MCF 10A (cell line): ENCODE measurements at places on chromosomes 12 and 14.
A peak's percentile ranks its signal among the peaks of the same experiment; 100 is the strongest.

DNA sequence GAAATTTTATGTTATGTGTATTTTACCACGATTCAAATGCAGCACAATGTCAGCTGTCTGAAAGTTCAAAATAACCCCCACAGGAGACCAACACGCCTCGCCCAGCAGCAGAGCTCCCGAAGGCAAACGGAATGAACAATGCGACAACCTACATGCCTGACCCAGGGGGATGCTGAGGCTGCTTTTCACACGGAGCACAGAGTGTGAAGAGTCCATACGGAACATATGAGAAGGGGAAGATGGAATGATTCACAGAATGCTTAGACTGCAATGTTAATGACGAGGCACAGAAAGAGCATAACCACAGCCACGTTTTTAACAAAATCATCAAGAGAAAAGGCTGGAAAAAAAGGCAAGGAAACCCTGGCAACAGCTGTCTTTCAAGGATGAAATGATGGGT is 22.6 kb downstream of the ZFYVE21 start:
- DNase-seq, result no peak

GRCh38 chr12:22576473-22576872 is 32.1 kb upstream of the C2CD5 start:
- DNase-seq, result no peak

- DNase-seq, result no peak
These were observed 1.3 kb downstream of the PLEKHG3 start for GRCh38 chr14:64705381-64706118.

DNA sequence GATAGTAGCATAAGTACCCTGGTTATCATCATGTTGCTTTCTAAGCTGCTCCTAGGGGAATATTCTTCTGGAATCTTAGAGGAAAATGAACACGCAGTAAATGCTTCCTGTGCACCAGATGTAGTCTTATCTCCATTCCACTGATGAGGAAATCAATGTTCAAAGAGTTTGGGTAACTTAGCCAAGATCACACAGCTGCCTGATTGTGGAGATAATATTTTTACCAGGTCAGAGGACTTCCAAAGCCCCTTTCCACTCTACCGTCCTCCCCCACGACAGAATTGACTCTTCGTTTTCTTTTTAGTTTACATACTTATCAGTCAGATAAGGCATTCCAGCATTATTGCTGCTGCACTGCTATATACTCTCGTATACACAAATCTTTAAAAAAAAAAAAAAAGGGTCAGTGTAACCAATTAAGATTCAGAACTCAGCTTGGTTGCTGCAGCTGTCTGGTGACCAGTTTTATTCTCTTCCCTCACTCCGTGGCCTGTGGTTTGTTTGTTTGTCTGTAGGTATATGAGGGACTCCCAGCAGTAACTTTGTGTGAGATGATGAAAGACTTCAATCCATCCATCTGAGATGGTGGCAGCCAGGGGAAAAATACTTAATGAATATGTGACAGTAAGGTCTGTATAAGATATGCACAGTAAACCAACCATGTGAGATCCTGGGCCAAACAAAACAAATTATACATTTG is 110.5 kb downstream of the TGFB3 start:
- no peak for DNase-seq

- DNase-seq, result no peak
These were observed 60.0 kb downstream of the CAPS2 start for GRCh38 chr12:75270157-75270556.

DNA sequence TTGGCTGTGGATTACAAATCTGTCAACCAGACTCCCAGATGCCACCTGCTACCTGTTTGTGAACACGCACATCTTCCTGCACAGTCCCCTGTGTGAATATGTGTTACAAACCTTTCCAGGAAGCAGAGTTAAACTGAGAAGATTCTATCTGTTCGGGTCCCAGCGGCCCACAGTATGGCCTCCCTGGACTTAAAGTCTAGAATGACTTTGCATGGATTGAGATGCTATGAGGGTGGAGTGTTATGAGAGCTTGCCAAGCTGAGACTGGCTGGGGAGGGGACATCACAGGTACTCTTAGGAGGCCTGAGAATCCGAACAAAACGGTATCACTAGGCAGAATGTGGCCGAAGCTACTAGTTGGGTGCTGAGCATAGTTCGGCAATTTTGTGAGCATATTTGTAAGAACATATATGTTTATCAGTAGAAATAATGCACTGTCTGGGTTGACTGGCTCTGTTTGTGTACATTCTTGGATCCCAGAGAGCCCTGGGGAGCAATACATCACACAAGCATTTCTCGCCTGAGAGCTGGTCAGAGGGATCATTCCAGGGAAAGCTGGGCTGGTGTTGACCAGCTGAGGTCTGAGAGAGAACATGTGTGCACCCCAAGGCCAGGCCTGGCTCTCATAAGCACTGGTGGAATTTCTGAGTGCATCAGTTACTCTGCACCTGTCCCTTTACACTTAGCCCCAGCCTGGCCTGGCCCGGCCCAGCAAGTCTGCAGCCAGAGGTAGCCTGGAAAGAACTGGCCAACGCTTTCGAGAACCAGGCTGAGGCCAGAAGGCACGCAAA is 29.8 kb upstream of the LTBP2 start:
- no peak for DNase-seq

- no peak for DNase-seq
These were observed 1.5 kb downstream of the SIX6 start for GRCh38 chr14:60510254-60510950.

GRCh38 chr14:71004481-71004880 is 97.2 kb downstream of the PCNX1 start:
- no peak for DNase-seq

- no peak for DNase-seq
These were observed 185.3 kb downstream of the TSPAN9 start for GRCh38 chr12:3262470-3262869.

- DNase-seq, result no peak
These were observed 152.4 kb downstream of the VRK1 start for GRCh38 chr14:96949594-96949993.

DNA sequence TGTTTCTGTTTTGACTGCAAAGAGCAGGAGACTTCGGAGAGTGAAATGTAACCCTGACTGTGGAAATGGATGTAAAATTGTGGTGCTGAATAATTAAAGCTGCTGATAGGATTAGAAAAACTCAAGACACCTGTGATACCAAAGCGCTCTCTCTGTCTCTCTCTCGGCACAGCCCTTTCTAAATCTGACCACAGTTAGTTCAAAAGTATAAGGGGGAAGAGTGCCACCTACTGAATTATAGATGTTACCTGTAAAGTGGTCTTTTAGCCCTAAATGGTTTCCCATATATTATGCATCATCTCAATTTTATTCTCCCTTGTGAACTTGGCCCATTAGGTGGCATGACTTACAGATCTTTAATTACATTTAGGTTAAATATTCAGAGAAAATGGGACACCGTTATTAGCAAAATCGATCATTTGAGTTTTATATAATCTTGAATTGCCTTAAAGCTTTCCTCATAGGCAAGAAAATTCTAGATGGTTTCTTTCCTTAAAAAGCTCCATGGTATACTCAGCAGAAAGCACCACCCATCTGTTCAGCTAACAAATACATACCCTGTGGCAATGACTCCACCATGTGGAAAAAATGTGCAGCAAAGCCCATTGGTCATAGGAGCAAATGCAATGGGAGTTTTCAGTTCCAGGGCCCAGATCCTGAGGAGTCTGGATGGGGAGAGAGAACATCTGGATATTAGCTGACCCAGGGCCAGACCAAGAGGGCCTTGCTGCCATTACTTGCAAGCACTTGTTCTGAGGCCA is 18.1 kb downstream of the RFC5 start:
- DNase-seq, result peak; percentile 64

GRCh38 chr12:32568228-32568627 is 110.9 kb upstream of the DNM1L start:
- DNase-seq, result peak; percentile 82

GRCh38 chr12:38823738-38824137 is 81.7 kb downstream of the CPNE8 start:
- peak; percentile 14 for DNase-seq

DNA sequence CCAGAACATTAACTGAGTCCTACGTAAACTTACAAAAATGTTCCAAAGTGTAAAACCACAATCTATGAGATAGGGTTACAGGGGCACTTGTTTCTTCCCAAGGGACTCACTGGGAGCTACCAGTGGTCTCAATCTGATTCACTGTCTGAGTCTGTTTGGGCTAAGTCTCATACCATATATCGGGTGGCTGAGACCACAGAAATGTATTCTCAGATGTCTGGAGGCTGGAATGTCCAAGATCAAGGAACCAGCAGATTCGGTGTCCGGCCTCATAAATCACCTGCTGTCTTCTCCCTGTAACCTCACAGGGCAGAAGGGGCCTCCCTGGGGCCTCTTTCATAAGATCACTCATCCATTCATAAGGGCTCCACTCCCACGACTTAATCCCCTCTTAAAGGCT is 616.3 kb upstream of the TMEM132C start:
- DNase-seq, result no peak

DNA sequence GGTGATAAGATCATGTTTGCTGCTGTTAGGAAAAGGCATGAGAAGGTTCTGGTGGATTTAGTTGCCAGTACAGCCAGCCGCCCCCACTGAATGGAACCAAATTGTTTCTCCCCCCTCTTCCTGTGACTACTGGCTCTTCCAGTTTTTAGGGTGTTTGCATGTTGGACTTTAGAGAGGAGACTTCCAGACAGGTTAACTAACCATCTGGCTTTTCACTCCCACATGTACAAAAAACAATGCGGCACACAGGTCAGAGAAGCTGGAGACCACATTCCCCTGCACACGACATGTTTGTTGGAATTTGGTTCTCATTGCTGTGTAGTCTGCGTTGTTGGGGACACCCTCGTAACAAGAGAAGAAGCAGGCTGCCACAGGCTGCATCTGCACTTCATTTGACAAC is 103.9 kb upstream of the TMEM132C start:
- no peak for DNase-seq

DNA sequence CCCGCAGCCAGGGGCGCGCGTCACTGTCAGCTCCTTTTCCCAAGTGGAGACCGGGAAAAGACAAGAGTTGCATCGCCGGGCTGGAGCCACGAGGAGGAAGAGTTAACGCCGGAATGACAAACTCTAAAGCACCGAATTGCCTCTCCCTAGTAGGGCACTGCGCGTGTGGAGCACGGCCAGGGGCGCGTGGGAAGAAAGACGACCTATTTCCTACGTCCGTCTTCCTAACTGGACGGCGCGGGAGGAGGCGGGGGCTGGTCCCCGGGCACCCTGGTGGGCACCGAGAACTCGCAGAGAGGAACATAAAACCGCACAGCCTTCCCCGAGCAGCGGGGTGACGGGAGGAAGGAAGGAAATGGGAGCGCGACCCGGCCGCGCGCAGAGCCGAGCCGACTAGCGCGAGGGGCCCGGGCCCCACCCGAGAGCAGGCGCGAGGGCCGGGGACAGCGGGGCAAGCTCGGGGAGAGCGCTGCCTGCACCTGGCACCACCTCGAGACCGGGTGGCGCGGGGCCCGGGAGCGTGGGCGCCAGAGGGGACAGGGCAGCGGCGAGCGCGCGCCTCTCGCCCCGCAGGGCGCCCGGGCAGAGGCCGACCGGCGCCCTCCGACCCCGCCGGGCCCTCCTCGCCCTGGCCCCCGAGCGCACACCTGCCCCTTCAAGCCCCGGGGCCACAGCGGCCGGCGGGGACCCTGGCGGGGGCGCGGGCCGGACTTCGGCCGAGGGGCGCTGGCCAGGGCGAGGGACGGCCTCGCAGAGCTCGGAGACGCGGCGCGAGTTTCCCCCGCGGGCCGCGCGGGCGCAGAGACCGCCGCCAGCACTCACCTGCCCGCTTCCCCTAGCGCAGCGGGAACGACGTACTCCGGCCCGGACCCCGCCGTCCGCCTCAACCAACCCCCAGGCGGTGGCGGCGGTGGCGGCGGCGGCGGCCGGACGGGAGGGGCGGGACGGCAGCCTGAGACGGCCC is at the start of gene SETD3:
TSS of gene SETD3 (minus strand) at position 954 of the 964 bp plus-strand sequence. CDS start 15,054 bp downstream, outside the sequence.
- DNase-seq, result peak; percentile 51

DNA sequence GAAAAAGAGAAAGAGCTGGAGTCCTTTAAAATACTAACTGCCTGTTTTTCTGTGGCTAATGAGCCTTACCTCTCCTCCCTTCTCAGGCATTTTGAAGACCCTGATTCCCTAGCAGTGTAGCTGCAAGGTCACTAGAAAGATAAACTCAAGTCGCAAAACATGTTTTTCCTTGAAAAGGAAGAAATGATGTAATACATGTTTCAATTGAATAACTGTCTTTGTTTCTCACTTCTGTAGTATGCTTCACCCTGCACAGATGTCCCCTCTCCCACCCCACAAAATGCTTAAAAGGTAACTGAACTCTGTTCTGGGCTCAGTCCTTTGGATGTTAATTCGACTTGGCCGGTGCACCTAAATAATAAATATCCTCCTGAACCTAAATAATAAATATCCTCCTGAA is 1350.3 kb downstream of the TMEM121 start:
- DNase-seq, result no peak

GRCh38 chr14:90302529-90303303 is 29.0 kb downstream of the NRDE2 start:
- no peak for DNase-seq

- peak; percentile 87 for DNase-seq
These were observed 34.8 kb upstream of the CLEC14A start for GRCh38 chr14:38290601-38291188.

- no peak for DNase-seq
These were observed 100.7 kb downstream of the ITPR2 start for GRCh38 chr12:26732005-26732908.

DNA sequence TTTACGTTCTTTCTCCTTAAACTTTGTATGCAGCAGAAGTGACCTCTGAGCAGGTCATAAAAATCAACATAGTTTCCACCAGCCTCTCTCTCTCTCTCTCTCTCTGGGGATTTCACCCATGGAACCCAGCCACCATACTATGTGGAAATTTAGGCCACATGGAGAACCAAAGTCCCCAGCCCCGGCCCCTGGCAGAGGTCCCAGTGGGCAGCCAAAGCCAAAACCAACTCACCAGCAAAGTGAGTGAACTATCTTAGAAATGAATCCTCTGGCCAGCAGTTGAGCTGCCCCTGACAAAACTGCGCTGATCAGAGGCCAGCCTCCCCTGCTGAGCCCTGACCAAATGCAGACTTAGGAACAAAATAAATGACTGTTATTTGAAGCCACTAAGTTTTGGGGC is 9.2 kb downstream of the DUSP6 start:
- no peak for DNase-seq
